ENCODE measurements at places on chromosomes 3 and 15.

DNA sequence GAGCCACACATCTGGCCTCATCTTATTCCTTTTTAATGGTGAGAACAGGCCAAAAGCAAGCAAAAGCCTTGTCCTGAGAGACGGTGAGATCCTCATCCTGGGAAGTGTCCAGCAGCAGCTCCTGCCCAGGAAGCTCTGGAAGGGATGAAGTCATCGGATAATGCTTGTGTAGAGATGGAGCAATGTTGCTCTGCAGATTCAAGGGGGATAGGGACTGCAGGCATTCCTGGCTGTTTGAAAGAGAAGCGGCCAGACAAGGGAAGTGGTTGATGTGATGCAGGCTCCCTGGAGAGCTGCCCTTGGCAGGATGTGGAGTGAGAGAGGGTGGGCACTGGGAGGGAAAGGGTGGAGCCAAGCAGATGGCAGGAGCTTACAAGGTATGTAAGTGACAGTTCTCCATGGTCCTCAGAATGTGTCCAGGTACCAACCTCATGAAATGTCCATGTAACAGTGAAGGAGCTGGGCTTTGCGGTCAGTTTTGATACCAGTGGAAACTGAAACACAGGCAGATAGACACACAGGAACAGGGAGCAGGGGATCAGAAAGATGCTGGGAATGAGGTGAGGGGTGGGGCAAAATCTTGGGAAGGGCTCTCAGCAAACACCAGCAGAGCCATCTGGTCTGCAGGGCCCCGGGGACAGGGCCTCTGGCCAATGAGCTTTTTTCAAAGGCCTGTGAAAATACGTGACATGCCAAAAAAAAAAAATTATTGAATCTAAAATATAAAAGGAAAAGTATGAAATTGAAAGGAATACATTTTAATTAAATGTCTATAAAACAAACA lies 32.2 kb upstream of the LACTB start:
- no peak for DNase-seq

DNA sequence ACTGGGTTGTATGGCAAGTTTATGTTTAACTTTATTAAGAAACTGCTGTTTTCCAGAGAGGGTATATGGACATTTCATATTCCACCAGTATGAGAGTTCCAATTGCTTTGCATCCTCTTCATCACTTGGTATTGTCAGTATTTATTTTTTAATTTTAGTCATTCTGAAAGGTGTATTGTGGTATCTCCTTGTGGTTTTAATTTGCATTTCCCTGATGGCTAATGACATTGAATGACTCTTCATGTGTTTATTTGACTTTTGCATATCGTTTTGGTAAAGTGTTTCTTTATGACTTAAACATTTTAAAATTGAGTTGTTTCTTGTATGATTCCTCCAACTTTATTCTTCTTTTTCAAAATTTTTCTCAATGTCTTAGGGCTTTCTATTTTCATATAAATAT lies 44.4 kb downstream of the IL1RAP start:
- no peak for DNase-seq

DNA sequence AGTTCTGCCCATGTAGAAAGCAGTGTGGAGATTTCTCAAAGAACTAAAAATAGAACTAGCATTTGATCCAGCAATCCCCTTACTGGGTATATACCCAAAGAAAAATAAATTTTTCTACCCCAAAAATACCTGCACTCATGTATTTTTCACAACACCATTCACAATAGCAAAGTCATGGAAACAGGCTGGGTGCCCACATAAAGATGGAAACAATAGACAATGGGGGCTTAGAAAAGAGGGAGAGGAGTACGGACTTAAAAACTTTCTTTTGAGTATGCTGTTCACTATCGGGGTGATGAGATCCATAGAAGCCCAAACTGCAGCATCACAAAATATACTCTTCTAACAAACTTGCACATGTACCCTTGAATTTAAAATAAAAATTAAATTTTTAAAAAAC lies 345.1 kb upstream of the CCDC54 start:
- DNase-seq: no peak

GRCh38 chr3:184380627-184381260 lies 890 bp downstream of the CHRD start:
- DNase-seq: no peak

DNA sequence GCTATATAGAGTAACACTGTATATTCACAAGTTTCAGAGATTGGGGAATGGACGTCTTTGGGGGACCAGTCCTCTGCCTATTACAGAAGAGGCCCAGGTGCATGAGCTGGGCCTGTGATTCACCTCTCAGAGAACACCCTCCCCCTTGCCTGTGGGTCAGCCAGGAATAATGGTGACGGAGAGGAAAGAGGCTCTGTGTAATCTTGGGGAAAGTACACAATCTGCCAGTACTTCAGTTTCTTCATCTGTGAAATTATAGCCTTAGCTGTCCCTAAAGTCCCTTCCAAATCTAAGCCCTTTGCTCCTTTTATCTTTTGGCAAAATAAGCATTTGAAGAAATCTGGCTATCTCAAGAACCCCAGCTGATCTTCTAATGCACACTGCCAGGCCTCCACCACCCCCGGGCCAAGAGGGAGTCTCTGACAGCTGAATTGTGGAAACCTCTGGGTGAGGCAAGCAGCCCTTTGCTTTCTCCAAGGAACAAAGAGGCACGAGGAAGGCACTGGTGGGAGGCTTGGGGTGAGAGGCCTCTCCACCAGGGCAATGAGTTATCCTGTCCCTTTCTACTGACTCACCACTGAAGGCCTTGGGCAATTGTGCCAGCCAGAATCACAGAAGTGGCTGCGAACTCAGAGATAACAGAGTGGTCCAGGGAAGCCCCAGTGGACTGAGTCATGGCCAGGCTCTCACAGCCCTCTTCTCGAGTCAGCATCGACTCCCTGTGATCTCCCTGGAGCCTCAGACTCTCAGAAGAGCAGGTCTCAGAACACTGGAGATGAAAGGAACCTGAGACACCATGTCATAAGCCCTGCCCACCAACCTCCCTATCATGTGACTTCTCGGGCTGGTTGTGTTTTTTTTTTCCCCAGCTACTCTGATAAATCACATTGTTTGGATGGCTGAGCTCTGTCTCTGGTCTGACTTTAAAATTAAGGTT lies 31.8 kb downstream of the CCNL1 start:
- DNase-seq: peak; percentile 90

DNA sequence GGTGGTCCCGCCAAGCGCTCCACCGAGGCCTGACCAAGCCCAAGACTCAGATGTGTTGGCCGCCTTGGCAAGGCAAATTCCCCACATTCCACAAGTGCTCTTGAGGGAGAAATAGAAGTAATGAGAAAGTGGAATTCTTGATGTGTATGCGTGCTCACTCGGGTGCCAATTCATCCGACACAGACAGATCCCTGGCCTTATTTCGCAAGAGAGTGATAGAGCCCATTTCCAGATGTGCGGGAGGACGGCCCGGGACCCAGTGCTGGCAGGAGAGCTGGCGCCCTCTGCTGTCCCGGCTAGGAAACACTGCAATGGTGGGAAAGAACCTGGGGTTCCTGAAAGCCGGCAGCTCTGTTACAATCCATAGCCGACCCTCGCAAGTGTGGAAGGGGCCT lies 76.0 kb downstream of the HMG20A start:
- peak; percentile 94 for DNase-seq

DNA sequence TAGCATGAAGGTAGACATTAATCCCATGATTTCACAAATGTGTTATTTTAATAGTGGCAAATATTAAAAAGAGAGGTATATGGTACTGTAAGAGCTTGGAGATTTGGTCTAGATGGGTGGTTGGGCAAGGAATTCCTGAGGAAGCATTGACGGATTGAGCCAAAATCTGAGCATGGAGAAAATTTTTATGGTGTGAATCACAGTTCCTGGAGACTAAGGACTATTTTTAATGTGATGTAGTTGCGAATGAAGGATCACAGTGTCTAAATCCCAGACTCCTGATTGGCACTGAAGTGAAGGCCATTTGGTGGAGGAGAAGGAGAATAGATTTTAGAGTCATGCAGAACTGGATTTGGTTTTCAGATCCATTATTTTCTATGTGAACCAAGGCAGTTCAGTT lies 188.7 kb upstream of the FEZF2 start:
- no peak for DNase-seq

- no peak for DNase-seq
These were observed 259.6 kb downstream of the XXYLT1 start for GRCh38 chr3:195011231-195011834.

Data from right atrium auricular region (tissue), 2 donors.